Activated CD8-positive, alpha-beta T cell treated with anti-CD3 and anti-CD28 coated beads for 36 hours (primary cell): ENCODE measurements at places on chromosomes 5 and 9. TPM values are rescaled to one million over a fixed set of nuclear protein-coding genes. Genes with fewer than 3 reads are reported as not detected.

The SLC4A9 gene
- not detected for total RNA-seq

The SRA1 gene
- 49.5 TPM for total RNA-seq

DNA sequence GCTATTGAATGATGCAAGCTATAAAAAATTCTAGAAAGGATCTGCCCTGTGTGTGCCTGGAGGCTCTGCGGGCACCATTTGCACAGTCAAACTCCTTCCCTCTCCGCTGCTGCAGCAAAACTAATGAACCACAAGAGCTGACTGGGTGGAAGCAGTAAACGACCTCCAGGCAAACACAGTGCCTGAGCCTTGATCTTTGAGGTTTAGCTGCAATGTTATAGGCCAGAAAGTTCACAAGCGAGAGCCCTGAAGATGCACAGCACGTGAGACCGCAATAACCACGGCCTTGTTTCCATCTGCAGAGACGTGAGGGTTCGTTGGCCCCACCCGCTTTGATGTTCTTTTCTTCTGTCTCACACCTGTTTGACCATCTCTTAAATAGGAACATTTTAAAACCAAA lies 69.2 kb upstream of the S1PR3 start:
- peaks cover 5% of the 10 kb centered on the region for H3K36me3 ChIP-seq
- peaks cover 8% of the 10 kb centered on the region for H3K27me3 ChIP-seq
- H3K27ac ChIP-seq, result no peak overlapping the region
- H3K4me3 ChIP-seq, result no peak overlapping the region

- no peak overlapping the region for H3K27ac ChIP-seq
- no peak overlapping the region for H3K4me3 ChIP-seq
- DNase-seq, result no peak
- H3K36me3 ChIP-seq, result no peaks in the 10 kb centered on the region
Observed at GRCh38 chr9:90929626-90930025, 128.0 kb downstream of the SYK start.

DNA sequence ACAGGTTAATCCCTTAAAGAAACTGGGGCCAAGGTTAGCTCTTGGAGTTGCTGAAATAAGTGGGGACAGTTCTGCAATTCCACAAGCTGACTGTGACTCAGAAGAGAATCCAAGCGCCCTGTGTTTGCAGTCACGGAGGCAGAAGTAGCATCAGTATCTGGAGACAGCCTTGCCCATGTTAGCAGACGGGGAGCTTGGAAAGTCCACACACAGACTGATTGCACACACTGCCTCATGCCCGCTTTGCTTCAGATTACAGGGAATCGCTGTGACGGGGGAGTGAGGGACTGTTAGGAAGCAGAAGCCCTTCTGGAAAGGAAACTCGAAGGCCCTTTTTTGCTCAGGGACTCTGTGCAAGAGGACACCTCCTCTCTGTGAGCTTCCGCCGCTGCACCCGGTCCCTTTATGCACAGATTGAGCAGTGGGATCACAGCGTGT lies 30.9 kb upstream of the PPP1R26 start:
- H3K4me1 ChIP-seq, result no peaks in the 10 kb centered on the region
- no peak overlapping the region for H3K27ac ChIP-seq
- H3K36me3 ChIP-seq, result no peaks in the 10 kb centered on the region
- H3K27me3 ChIP-seq, result no peaks in the 10 kb centered on the region

DNA sequence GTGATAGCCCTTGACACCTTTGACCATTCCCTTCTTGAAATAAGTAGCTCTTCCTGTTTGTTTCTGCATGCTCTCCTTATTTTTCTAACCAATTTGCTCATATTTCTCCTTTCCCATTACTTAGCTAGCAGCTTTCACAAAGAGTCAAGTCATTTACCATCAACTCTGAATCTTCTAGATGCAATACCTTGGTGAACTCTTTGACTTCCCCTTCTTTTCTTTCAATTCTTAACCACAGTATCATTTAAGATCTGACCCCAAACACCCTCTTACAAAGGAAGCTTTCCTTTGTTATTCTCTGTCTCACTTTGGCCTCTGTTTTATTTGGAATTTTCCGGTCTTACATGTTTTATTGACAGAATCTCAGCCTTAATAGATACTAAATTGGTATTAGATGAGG lies 14.0 kb downstream of the NFX1 start:
- H3K27me3 ChIP-seq, result no peaks in the 10 kb centered on the region
- no peak overlapping the region for H3K27ac ChIP-seq
- H3K4me1 ChIP-seq, result peaks cover 11% of the 10 kb centered on the region
- no peak overlapping the region for H3K4me3 ChIP-seq

DNA sequence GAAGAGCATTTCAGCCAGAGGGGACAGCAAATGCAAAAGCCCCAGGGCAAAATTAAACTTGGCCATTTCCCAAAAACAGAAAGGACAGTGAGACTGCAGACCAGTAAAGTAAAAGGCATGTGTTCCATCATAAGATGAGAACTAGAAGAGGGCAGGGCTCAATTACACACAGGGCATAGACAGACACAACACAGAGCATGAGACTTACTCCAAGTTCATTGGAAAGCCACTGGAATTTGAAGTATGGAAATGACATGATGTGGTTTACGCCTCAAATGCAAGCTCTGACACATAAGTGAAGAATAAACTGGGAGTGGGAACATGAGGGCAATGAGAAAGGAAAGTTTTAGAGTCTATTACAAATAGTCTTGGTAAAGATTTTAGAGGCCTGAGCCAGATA lies 446.6 kb upstream of the GRIA1 start:
- H3K4me1 ChIP-seq, result no peaks in the 10 kb centered on the region
- H3K36me3 ChIP-seq, result no peaks in the 10 kb centered on the region
- no peaks in the 10 kb centered on the region for H3K27me3 ChIP-seq
- no peak overlapping the region for H3K4me3 ChIP-seq
- no peak overlapping the region for H3K27ac ChIP-seq
- no peak for DNase-seq

DNA sequence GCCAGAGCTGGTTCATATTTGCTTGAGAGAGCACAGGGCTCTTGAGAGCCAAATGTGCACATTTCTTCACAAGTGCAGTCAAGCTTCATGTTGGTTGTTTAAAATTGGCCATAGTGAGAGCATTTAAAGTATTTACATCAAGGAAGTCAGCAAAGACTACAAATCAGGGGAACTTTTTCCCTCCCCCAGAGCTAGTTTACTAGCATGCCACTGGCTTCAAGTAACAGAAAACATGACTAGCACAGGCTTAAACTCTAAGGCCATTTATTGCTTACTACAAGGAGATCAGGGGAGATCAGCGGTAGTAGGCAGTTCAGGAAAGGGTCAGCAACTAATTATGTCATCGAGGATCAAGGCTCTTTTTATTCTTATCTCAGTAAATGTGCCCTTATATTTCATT lies 11.0 kb upstream of the CCDC171 start:
- H3K36me3 ChIP-seq, result no peaks in the 10 kb centered on the region
- peaks cover 2% of the 10 kb centered on the region for H3K27me3 ChIP-seq
- H3K27ac ChIP-seq, result no peak overlapping the region
- no peak overlapping the region for H3K4me3 ChIP-seq

GRCh38 chr5:88606173-88606572 lies 276.8 kb downstream of the MEF2C start:
- no peaks in the 10 kb centered on the region for H3K36me3 ChIP-seq
- H3K27ac ChIP-seq, result no peak overlapping the region
- H3K27me3 ChIP-seq, result peaks cover 7% of the 10 kb centered on the region
- H3K4me1 ChIP-seq, result no peaks in the 10 kb centered on the region
- no peak for DNase-seq
